Fibroblast of lung (primary cell): ENCODE measurements at places on chromosomes 7 and 10.

- DNase-seq: peak; percentile 52
Measured at GRCh38 chr7:140475747-140476333, 3.5 kb downstream of the MKRN1 start.

GRCh38 chr10:15169555-15170401, 1.3 kb upstream of the NMT2 start:
- DNase-seq: no peak

- no peak for DNase-seq
Measured at GRCh38 chr10:103479135-103479534, at the start of gene CALHM3. Gene CALHM3 (minus strand): TSS chr10:103479240. CDS start chr10:103479032, 208 bp downstream.

GRCh38 chr7:81777697-81778096, 7.8 kb upstream of the HGF start:
- no peak for DNase-seq

DNA sequence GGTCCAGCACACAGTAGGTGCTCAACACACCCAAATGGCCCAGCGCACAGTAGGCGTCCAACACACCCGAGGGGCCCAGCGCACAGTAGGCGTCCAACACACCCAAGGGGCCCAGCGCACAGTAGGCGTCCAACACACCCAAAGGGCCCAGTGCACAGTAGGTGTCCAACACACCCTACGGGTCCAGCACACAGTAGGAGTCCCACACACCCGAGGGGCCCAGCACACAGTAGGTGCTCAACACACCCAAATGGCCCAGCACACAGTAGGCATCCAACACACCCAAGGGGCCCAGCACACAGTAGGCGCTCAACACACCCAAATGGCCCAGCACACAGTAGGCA, 80.8 kb downstream of the FOXL3 start:
- DNase-seq: no peak

GRCh38 chr7:17094963-17095574, 203.4 kb upstream of the AHR start:
- DNase-seq: peak; percentile 89

GRCh38 chr10:71756311-71757191, 16.8 kb downstream of the VSIR start:
- DNase-seq: no peak
